ENCODE measurements at places on chromosomes 2 and 18. TPM values are rescaled to one million over a fixed set of nuclear protein-coding genes. Genes with fewer than 3 reads are reported as not detected.

DNA sequence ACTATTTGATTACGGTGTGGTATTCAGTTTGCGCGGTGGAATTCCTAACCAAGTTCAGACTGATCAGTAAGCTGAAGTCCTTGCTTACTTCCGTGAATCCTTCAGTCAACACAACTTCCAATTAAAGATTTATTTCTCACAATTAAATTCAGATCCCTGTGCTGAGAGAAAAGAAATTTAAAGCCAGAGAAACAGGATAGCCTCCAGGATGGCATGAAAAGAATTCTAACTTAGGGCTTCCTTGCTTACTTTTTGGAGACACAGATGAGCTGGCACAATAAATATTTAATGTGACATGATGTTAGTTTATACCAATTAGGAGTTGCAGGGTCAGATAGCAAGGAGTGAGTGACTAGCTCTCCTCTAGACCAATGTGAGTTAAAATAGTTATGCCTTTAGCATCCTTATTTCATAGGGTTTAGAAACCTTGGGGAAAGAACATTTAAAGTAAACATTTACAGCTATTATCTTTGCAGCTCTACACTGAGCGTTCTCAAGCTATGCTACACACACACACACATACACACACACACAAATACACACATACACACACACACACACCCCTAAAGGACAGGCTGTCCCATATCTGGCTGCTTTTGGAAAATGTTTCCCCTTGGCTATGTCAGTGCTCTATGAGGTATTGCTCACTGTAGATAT lies 151.0 kb downstream of the TRIB2 start:
- DNase-seq: peak; percentile 50

GRCh38 chr2:37283207-37283606 lies 41.4 kb downstream of the PRKD3 start:
- DNase-seq: no peak

DNA sequence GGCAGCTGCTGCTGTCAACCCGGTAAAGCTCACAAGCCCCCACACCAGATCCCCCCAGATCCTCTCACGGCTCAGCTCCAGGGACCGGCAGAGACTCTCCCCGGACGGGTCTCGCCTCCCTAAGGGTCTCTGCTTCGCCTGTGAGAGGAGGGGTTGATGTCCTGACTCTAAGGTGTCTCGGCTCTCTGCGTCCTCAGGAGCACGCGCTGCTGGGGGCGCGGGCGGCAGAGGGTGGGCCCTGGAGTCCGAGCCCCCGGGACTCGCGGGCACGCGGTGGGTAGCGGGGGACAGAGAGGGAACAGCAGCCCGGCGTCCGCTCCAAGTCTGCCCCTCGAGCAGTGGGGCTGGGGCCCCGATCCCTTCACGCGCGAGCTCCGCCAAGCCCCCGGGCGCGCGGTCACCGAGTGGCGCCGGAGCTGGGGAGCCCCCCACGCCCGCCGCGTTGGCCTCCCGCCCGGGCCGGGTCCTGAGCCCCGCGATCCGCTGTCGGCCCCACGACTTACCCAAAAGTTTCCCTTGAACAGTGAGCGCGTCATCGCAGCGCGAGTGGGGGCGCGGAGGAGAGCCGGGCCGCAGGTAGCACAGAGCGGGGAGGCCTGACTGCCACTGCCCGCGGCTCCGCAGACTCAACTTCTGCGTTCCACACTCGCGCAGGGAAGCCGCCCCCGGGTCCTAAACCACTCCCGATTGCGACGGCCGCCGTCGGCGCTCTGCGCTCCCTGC lies at the start of gene PSTPIP2:
TSS of gene PSTPIP2 (minus strand) at position 608 of the 723 bp plus-strand sequence. CDS start at position 536, 72 bp downstream.
- DNase-seq: peak; percentile 62

LIMS4 gene
- 1.2 TPM for polyA plus RNA-seq

TMEM200C gene
- 2.3 TPM for polyA plus RNA-seq

- DNase-seq: no peak
Measured at GRCh38 chr2:25632396-25632795, 41.0 kb downstream of the DTNB start.

DNA sequence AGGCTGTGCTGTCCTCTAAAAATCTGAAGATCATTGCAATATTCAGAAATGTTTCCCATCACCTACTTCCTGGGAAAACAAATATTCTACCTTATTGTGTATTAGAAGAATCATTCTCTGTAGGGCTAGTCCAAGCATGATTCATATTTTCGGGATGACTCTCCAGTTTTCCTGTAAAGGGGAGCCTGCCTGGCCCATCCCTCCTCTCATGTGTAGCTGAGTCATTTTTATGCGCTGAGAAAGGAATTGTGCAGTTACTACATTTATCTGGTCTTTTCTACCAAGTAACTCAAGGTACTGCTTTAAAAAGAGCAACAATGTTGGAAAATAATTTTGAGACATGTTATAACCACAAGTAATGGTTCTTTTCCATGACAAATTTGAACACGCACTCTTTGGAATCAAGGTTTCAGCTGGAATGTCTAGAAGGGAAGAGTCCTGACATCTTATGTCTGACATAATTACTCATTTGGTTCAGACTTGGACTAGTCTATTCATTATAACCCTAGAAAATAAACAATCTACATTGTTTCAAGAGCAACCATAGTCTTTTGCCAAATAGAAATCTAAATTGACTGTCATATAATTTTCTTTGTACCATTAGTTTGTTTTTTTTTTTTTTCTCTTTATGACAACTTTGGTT lies 6.6 kb downstream of the DSG3 start:
- no peak for DNase-seq

PRKAG3 gene
- polyA plus RNA-seq: 0.06 TPM

DNA sequence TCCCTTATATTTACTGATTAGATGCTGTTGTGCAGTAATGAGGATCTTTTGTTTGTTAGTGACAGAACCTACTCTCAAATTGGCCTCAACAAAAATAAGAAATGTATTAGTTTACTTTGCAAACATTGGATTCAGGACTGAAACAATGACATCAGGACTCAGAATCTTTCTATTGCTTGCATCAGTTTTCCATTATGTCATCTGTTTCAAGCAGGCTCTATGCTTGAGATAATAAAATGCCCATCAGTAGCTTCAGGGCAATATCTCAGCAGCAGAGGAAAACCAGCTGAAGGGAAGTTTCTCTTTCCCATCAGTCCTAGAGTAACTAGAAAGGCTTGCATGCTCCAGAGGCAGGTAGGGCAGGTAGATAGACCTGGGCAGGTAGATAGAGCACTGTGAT lies 375.5 kb upstream of the SLC8A1 start:
- no peak for DNase-seq

GRCh38 chr2:241853651-241854341 lies 4.9 kb downstream of the PDCD1 start:
- DNase-seq: no peak

GPR155 gene
- 10.4 TPM for polyA plus RNA-seq

- no peak for DNase-seq
Measured at GRCh38 chr2:143732076-143732475, 602.9 kb downstream of the ARHGAP15 start.

DNA sequence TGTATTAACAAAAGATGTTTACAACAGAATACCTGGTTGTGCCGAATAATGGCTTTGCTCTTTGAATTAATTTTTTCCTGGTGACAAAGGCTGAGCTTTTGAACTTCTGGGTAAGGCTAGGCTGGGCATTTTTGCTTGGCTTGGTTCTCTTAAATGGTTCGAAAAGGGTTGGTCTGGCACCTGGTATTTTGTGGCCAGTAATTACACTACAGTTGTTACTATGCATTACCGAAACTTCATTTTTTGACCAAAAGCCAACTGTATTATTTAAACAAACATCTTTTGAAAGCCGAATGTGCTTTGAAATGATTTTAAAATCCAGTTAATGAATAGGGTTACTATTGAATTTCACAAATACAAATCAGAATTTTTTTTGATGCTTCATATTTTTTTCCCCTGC lies 19.4 kb upstream of the NFE2L2 start:
- DNase-seq: no peak

ARHGEF4 gene
- polyA plus RNA-seq: 8.4 TPM

WNT10A gene
- polyA plus RNA-seq: 1.6 TPM

CYRIA gene
- 2.2 TPM for polyA plus RNA-seq

- DNase-seq: no peak
Measured at GRCh38 chr2:96540136-96540535, 3.6 kb downstream of the ARID5A start.

DNA sequence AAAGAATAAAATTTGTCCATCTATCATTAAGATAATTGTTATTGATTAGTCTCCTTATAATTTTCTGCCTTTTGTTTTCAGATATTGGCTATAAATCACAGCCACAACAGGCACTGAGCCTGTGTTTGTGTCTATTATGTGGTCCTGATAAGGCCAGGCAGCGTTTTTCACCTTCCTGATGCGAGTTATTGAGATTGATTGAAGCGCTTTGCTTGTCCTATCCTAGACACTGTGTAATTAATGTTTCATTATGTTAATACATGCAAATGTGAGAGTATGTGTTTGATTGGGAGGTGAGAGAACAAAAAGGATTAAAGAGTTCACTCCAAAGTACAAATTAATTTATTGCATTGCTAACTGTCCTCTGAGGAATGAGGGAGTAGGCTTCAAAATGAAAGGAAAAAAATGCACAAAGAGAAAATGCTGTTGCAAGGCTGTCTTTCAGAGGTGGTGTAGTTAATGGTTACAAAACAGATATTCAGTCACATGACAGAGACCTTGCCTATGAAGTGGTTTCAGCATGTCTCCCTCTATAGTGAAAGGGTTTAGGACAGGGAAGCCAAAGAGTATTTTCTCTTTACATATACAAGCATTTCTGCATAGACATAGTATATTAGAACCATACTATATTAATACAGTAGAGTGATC lies 391.1 kb downstream of the DCC start:
- no peak for DNase-seq

- no peak for DNase-seq
Measured at GRCh38 chr2:155662224-155662623, 670.3 kb downstream of the NR4A2 start.

SLC19A3 gene
- polyA plus RNA-seq: 10.6 TPM

DNA sequence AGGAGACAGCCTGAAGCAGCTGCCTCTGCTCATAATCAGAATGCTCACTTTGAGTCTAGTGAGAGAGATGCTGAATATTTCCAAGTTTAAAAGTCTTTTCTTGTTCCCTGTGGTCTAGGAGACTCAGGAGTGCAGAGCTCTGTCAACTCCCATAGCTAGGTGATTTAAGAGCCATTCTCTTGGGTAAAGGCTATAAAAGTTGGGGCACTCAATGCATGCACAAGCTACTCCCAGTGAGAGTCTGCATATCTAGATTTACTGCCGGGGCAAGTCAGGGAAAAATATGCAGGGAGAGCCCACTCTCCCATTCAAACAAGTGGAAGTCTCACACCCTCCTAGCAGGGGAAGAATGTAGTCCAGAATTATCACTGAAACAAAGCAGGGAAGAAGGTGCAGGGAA lies 408.6 kb upstream of the KCNJ3 start:
- no peak for DNase-seq

DNA sequence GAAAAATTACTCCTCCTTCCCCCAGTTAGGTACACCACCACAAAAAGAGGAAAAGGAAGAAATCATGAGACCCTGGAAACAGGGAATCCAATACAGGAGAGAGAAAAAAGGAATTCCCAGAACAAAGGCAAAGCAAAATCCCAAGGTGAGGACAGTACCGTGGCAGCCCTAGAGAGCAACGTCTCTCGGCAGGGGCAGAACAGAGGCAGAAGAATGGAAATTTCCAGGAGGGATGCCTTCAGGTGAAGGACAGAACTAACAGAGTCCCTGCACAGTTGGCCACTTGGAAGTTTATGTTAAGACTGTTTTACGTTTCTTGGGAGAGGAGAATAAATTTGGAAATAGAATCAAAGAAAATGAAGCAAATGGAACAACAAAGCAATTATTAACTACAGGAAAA lies 27.7 kb downstream of the GRB14 start:
- DNase-seq: no peak

IGFBP5 gene
- polyA plus RNA-seq: 272 TPM

- DNase-seq: no peak
Measured at GRCh38 chr2:39942950-39943349, 163.9 kb upstream of the THUMPD2 start.

DNA sequence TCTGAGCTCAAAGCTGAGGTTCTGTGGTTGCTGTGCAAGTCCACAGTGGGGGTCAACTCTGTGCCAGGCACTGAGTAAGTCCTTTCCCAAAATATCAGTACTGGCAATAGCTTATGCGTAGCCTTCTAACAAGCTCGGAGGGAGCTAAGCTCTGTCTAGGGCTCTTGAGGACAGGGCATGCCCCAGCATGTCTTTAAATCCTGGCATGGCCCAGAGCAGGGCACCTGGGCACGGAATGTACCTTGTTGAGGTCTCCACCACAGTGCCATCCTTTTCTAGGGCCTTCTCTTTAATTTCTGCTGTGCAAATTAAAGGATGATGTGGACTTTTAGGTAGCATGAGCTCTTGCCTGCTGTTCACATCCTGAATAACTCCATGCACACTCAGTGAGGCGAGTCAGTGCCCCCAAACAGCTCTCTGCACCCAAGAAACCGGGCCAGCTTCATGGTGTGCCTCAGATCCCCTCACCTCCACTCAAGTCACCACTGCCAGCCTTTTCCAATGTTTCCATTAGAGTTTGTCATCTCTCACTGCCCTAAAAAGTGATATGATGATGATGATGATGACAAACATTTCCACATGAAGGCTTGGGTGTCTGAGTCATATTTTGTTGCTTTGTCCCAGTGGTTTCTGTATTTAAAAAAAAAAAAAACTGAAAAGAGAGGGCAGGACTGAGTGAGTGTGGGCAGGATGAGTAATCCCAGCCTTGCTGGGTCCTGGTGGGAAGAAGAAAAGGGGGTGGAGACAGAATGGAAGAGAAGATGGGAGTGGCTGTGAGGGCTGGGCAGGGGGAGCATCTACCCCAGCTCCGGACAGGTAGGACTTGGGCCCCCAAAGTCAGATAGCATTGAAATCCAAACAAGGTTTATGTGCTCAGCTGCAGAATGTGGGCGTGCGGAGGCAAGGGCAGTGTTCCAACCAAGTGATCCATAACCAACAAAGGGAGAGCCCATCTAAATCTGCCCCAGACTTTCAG lies 78.9 kb downstream of the ZBTB7C start:
- DNase-seq: no peak

DNA sequence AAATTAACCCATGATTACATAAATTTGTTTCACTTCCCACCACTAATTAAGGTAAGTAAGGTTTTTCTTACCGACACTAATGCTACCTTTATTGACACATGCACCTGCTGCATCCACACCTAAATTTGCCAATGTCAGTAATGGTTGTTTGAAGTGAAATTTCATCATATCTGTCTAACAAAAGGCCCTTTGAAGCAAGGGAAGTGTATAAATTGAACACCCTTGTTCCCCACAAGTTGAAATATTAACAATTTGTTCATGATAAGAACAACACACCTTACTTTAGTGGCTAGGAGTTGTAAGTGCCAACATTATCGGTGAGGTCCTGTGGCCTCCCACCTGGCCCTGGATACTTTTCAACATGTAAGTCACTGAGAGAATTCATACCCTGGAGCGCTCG lies 116.3 kb upstream of the CDCA7 start:
- no peak for DNase-seq

DNA sequence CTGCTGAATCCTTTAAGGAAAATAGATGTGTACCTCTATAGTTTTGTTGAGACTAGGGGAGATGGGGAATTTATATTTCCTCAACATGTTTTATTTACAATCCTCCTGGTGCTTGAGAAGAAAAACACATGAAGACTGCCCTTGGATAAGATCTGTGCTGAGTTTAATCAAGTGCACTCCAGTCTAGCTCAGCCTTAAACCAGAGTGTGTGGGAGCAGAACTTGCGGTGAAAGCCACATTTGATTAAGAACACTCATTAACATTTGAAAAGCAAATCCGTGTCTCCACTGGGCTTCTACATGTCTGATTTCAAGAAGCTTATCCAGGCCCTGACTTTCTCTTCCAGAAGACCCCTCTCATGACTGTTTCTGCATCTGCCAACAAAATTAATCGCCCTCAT lies 84.8 kb upstream of the ITGA6 start:
- DNase-seq: no peak

GULP1 gene
- 54.2 TPM for polyA plus RNA-seq
